ENCODE measurements at places on chromosomes 12 and 14.

- DNase-seq, result peak; percentile 62
Observed at GRCh38 chr12:96194971-96195844, 1.0 kb downstream of the ELK3 start.

DNA sequence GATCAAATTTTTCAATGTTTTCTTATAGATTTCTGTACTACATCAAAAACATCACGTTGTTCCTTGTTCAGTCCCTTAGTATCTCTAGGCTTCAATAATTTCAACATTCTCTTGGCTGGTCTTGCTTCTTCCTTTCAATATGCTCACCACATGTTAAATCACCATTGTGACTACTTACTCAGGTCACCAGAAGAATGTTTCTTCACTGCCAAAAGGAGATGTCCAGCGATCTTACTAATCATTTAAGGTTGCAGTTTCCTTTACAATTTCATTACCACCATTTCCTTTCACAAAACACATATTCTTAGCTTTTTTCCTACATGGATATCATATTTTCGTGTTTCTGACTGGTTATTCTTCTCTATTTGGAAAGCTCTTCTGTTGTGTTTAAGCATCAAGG lies 363.8 kb downstream of the NAV3 start:
- no peak for DNase-seq

DNA sequence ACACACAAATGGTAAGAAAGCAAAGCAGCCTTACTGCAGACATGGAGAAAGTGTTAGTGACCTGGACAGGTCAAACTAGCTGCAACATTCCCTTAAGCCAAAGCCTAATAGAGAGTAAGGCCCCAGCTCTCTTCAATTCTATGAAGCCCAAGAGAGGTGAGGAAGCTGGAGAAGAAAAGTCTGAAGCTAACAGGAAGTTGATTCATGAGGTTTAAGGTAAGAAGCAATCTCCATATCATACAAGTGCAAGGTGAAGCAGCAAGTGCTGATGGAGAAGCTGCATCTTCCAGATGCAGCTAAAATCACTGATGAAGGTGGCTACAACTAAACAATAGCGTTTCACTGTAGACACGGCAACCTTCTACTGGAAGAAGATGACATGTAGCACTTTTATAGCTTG lies 53.5 kb downstream of the PPP1R12A start:
- no peak for DNase-seq

DNA sequence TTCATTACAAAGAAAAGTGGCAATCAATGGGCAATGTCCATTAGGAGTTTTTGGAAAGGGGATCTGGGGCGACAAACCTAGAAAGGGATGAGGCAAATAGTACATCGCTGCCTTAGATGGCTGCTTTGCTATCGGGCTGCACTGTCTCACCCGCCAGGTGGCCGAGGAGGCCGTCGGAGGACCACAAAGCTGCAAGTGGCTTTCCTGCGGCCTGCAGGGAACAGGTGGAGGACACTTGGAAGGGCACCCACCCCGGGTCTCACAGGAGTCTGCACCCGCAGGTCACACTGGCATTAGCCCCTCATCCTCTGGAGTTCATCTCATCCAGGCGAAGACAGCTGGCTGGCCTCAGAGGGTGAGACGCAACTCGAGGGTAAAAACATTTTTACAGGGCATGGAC lies 1392.5 kb downstream of the AACS start:
- no peak for DNase-seq

DNA sequence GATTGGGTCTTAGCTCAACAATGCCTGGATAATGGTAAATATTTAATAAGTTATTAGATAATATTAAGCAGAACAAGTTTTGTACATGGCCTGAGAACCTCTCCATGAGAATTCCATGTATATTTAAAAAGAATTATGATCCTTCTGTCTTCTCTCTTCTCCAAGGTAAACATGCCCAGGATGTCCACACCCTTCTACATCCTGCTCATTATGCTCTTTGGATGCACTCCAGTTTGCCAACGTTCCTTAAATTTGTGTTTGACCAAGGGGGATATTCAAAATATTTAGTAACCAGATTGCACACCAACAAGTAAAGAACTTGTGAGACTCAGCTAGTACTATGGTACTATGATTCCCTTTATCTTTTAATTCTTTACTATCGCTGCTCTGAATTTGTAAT lies 44.8 kb upstream of the ERGIC2 start:
- DNase-seq, result no peak

DNA sequence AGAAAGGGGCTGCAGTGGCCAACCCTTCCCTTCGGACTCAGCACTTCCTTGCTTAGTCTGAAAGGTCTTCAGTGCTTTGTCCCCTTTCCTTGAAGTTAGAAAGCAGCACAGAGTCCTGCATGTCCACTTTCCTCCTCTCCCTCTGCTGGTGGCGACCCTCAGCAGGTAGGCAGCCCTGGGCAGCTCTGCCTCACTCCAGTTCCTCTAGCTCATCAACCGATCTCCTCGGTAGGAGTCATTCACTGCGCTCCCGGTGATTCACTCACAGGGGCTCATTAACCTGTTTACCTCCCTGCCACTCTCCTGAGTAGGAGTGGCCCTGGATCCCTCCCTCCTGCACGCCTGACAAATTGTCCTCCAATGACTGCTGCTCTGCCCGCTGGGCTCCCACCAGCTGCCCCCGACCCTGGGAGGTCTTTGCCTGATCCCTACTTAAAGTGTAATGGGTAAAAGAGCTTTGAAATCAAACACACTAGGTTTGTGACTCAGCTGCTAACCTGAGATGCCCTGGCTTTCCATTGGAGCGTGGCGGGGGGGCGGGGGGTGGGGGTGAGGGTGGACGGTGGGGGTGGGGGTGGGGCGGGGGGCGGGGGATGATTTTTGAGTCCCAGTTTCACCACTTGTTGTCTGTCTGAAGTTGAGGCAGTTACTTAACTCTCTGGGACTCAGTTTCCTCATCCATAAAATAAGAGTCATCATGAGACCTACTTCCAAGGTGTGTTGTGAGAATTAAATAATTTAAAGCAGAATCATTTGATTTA lies 4.2 kb downstream of the SCNN1A start:
- DNase-seq, result no peak

GRCh38 chr14:73173092-73173735 lies 36.9 kb downstream of the PSEN1 start:
- no peak for DNase-seq

DNA sequence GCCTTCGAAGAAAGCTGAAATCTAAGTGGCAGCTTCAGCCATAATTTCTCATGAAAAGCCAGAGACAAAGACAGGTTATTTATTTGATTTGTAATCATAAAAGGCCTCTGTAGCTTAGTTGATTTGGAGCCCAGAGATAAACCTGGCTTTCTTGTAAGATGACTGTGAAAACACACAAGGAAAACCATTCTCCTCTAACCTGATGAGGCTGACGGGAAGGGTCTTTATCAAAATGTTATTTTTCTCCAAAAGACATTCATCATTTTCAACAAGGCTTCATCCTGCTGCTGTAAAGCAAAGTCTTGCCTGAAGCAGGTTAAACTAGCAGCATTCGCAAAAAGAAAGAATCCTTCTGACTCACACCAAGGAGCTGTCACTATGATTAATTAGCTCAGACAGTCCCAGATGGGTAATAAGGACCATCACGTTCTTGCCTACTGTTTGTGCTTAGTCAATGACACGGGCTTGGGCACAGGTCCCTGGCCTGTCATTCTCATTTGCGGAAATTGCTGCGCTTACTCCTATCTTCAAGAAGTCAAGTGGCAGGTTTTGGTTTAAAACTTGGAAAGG lies 286.6 kb downstream of the C12orf75 start:
- DNase-seq, result no peak

DNA sequence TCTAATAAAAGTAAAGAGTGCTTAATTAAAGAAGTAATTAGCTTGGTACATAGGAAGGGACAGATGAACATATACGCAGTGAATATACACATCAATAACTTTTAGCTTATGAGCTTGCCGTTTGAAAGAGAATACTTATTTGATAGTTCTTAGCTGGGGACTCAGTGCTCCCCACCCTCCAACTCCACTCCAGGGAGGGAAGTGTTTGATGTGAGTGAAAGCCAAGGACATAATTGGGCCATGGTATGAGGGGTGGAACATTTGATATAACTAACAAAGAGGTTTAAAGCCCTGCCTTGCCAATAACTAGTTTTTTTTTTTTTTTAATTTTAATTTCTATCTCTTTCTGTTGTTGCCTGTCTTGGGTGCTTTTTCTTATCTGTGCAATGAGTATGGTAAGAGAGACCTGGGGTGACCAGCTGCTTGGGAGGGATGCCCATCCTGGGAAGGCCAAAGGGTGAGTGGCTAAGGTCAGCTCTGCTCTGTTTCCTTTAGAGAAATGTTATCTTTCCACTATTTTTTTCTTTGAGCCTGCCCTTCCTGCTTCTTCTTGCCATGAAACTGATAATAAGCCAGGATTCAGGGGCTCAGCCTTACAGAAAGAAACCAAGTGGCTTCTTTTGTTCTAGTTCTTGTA lies 132.8 kb upstream of the CPSF6 start:
- DNase-seq, result no peak

DNA sequence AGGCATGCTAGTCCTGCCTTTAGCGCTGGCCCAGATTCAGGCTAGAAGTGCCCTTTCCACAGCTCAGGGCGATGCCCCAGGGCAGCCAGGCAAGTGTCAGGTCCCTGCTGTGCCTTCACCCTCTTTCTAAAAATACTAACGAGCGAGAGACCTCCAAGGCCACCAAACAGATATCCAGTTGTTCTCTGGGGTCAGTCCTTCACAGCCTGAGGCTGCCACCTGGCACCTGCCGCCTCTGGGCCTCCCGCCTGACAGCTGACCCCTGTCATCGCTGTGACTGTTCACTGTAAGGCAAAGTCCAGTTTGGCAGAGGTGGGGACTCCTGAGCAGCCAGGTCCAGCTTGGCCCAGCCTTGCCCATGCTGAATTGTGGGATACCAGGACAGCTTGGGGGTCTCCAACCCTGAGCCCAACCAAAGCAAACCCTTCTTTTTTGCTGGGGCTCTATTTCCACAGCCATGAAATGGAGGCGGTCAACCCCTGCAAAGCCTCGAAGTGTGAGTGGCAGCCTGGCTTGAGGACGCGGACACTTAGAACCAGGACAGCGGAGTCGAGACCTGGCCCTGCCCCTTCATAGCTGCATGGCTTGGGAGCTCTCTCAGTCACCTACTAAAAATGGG lies 79.9 kb downstream of the NINJ2 start:
- DNase-seq, result no peak

DNA sequence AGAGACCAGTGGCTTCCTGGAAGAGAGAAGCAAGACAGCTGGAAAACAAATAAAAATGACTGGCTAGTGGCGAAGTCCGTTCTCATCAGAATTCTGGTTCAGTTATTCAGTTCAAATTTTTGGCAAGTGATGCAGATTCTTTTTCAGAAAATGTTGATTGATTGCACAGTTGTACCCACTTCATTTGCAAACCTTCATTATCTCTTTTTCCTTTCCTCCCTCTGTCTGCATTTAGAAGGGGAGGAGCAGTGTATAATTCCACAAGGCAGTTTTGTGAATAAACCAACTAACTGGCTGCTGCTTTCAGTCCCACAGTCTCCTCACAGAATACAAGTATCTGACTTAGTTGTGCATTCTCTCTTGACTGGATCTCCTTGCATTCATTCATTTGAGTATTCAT lies 417.5 kb downstream of the NPAS3 start:
- no peak for DNase-seq

DNA sequence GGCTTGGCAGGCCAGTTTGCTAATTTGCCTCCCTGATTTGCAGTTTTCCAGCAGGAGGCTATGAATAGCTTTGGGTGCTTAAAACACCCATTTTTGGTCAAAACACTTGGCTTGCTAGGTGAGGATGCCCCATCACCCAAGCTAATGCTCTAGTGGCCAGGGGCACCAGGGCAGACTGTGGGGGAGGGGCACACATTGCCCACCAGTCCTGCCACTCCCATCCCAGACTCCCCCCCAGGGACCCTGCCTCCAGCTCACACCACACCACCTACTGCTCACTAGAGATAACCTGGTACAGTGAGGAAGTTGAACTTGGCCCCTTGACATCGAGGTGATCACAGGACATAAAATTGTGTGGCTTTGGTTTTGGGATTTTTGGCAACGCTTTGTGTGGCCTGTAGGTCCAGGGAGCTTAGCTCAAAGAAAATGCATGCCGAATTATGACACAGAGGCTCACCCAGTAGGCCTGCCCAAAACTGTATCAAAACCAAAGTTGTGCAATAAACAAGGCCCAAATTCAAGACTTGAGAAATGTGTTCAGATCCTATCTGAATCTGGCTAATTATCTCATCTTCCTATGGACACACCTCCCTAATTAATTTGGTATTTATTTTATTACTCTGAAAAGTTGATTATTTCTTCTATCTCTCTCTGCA lies 4.3 kb downstream of the NUAK1 start:
- no peak for DNase-seq

DNA sequence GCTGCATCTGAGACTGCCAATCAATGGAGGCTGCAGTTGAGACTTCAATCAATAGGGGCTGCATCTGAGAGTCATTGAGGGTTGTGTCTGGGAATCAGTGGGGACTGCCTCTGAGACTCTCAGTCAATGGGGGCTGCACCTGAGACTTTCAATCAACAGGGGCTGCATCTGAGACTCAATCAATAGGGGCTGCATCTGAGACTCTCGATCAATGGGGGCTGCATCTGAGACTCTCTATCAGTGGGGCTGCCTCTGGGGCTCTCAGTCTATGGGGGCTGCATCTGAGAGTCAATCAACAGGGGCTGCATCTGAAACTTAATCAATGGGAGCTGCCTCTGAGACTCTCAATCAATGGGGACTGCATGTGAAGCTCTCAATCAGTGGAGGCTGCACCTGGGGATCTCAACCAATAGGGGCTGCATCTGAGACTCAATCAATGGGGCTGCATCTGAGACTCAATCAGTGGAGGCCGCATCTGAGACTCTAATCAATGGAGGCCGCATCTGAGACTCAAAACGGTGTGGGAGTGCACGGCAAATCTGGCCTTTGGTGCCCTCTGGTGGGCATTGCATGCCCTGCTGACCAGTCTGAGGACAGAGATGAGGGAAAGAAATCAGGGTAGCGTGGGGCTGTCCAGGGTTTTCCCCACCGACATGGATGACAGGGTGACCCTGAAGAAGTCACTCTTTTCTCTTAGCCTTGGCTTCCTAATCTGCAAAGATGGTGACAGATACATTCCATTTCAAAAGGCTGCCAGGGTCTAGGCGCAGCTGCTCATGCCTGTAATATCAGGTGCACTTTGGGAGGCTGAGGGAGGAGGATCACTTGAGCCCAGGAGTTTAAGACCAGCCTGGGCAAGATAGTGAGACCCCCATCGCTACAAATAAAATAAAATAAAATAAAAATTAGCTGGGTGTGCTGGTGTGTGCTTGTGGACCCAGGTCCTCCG lies 41.3 kb upstream of the EIF5 start:
- DNase-seq, result peak; percentile 57
